ENCODE measurements at places on chromosomes 1 and 21.

DNA sequence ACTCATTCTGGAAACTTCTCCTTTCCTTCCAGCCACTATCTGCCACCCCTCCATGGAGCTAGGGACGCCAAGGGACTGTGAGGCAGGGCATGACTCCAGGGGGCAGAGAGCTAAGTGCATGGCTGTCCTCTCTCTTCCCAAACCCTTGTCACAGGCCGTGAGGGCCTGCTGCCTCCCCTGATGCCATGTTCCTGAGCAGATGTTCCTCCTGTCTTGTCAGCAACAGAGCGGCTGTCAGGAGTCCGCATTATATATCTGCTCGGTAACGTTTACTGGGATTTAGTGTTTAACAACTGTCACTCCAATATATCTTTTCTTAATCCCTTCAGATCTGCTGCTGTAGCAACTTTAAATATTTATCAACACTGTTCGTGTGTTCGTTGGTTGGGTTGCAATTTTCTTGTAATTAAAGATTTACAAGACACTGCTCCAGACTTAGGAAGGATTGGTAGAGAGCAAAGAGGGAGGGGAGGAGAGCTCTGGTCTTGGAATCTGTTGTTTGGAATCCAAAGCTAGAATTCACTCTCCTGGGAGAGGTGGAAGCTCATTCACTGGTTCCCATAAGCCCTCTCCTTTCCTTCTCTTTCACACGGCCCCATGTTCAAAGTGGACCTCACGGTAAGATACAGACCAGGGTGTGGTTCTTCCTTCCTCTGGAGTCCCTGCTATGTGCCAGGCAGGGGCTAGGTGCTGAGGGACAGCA is 76.2 kb downstream of the MDM4 start:
- DNase-seq: no peak

- no peak for DNase-seq
Measured at GRCh38 chr1:41448821-41449220, 35.7 kb downstream of the EDN2 start.

GRCh38 chr1:47431534-47431933 is 6.3 kb upstream of the FOXD2 start:
- DNase-seq: no peak

- DNase-seq: no peak
Measured at GRCh38 chr21:32554832-32555638, 30.3 kb downstream of the TCP10L start.

- no peak for DNase-seq
Measured at GRCh38 chr1:203643213-203644045, 16.8 kb downstream of the ATP2B4 start.

DNA sequence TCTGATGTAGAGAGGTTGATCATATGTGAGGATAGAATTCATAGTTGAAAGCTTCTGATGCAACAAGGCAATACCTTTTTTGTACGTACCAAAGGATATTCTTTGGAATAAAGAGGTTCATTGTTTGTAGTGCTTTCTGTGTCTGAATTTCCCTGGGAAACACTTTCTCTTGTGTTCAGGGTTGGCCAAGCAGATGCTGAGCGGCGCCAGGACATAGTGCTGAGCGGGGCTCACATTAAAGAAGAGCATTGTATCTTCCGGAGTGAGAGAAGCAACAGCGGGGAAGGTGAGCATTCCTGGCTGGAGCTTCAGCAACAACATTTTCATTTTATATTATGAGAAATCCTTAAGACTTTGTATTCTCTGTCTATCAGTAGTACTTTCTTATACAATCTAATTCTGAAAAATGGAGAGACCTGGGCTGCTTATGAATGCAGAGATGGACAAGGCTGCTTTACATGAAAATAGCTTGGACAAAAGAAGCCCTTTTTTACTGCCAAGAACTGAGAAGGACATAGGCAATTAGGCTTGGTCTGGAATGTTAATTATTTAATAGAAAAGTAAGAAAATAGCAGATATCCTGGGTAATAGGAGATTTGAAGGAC is 85.2 kb downstream of the KIF1B start:
- DNase-seq: no peak

- DNase-seq: no peak
Measured at GRCh38 chr1:152577168-152577567, 3.1 kb downstream of the LCE3D start.

DNA sequence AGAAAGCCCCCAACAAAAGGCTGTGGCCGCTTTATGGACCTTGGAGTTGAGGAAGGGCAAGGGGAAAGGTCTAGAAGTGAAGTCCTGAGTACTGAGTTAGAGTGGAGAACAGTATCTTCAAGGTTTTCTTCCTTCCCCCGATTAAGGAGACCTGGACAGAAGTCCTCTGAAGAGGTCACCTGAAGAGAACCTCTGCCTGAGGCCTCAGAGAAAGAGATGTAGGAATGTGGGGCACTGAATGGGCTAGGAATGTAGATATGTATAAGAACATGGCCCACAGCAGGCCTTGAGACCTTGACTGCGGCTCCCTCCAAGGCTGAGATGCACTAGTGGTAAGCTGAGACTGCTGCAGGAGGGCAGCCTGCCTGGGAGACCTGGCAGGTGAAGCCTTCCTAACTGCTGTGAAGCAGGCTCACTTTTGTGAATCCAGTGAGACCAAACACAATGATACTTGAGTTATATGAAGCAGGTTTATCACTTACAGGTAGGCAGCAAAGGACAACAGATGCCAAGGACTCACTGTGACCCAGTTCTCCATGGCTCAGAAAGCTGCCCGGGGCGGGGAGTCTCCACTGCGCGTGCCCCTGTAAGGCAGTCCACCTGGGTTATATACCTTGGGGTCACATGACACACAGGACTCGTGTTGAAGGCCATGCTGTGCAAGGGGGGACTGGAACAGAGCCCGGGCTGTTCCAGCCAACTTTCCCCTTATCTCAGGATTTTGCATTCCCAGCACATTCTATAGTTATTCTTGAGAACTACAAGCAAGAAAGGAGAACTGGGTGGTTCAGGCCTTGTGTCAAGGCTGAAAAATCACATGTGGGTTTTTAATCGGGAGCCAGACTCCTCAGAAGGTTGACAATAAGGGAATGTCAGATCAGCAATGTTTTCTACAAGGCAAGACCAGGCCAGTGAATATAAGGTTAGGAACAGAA is 78.8 kb upstream of the PPM1J start:
- DNase-seq: no peak

DNA sequence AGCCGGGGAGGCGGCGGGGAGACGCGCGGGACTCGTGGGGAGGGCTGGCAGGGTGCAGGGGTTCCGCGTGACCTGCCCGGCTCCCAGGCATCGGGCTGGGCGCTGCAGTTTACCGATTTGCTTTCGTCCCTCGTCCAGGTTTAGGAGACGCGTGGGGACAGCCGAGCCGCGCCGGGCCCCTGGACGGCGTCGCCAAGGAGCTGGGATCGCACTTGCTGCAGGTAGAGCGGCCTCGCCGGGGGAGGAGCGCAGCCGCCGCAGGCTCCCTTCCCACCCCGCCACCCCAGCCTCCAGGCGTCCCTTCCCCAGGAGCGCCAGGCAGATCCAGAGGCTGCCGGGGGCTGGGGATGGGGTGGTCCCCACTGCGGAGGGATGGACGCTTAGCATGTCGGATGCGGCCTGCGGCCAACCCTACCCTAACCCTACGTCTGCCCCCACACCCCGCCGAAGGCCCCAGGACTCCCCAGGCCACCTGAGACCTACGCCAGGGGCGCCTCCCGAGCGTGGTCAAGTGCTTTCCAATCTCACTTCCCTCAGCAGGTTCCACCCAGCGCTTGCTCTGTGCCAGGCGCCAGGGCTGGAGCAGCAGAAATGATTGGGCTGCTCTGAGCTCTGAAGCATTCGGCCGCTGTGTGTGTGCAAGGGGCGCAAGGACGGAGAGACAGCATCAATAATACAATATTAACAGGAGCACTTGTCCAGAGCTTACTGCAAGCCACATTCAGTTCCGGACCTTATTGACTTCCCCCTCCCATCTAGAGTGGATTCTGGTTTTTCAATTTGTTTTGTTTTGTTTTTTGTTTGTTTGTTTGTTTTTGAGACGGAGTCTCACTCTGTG is 10.3 kb downstream of the SIM2 start:
- DNase-seq: peak; percentile 64

- no peak for DNase-seq
Measured at GRCh38 chr1:230080822-230081221, 13.8 kb downstream of the GALNT2 start.

DNA sequence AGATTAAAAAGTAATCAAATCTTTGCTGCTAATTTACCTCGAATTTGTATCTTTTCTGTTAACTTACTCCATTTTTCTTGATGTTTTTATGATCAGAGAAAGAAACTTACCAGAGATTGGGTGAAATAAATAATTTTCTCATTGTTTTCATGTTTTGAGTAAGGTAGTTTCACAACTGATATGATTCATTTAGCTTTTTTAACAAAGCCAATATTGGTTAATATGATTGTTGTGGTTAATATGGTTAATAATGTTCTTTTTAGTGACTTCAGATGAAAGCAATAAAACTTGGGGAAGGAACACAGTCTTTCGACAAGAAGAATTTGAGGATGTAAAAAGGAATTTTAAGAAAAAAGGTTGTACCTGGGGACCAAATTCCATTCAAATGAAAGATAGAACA is 48.1 kb downstream of the MAP3K21 start:
- DNase-seq: no peak

- DNase-seq: no peak
Measured at GRCh38 chr1:38084113-38084512, 37.5 kb upstream of the POU3F1 start.

GRCh38 chr1:54774820-54775498 is 10.6 kb upstream of the PARS2 start:
- no peak for DNase-seq

DNA sequence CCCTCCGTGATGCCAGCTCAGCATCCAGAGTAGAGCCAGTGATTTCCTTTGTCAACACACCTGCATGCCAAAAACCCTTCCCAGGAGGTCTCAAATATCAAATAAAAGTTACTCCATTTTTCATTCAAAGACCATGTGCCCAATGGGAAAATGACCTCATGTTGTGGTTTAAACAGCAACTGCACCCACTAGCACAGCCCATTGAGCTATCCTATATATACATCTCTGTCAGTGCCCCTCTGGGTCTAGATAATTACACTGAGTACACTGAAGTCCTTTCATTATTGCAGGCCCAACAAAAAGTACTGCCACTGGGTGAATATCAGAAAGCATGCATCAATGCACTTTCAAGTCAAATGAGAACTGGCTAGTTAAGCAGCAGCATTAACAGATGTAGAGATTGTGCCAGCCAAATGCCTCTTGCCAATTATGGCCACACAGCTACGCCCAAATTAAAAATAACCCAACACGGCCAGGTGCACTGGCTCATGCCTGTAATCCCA is 117.7 kb downstream of the SLC45A1 start:
- DNase-seq: no peak

GRCh38 chr1:182275271-182275670 is 116.3 kb downstream of the GLUL start:
- no peak for DNase-seq

DNA sequence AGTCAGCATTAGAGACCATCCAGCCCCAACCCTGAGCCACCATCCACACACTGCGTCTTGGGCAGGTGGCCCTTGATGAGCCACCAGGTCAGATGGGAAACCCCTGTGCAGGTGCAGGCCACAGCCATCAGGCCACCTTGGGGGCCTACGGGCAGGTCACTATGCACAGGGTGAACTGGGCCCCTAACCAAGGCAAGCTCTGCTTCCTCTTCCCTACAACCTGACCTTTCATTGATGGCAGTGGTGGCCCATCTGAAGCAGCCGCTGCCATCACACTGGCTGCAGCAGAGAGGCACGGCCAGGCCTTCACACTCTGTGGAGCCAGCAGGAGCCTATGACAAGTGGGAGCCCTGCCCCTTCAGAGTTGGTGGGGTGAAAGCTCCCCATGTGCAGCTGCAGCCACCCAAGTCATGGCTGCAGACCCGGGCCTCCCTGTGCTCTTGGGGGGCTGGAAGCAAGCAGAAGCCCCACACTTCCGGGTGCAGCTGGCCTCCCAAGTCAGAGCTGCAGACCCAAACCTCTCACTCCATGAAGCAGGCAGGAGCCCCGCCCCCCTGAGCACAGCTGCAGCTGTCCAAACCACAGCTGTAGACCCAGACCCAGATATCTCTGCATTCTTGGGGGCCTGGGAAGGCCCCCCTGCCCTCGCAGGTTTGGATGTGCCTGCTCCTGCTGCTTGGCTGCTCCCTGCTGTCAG is 681.5 kb downstream of the MATN1 start:
- DNase-seq: no peak

DNA sequence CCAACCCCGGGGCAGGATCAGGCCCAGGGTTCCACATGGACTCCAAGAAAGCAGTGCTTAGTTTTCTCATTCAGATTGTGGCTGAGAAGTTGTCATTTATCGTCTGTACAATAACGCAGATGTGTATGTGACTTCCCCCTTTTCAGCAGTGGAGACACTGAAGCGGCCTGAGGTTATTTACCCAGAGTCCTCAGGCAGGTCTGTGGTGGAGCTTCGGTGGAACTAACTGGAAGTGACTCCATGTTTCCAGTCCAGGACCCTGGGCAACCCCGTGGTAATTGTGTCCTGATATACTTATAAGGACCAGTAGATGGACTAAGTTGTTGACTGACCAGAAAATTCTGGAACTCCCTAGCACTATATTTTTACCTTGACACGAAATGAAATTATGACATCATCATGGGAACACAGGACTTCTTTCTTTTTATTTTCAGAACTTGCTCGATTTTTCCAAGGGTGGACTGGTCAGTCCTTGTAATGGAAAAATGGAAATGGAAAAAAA is 1.0 kb upstream of the IER5 start:
- DNase-seq: no peak

DNA sequence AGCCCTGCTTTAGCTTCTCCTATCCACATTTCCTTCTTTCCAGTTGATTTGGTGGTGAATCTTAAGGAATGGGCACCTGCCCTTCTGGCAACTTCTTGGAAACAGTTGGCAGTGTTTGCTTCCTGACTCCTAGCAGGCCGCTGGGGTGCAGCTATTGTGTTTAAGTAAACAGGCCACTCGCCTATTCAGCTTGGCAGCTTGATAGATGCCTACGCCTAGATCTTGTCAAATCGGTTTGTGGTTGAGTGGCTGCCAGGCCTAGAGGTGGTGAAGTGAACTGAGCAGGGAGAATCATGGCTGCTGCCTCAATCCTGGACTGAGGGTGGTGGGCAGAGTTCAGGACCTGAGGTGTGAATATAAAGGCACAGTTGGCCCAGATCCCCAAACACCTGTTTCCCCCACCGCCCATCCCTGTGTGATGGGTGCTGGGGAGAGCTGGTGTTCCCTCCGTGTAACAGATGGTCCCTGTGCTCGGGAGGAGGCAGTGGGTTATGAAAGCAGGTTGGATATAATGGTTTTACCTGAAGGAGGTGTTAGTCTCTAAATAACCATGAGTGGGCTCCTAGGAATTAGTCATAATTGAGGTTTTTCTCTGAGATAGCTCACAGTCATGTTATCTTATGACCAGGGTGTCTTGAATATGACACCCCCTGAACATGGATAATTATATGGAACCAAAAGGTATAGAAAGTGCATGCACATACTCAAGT is 940 bp upstream of the PLA2G2C start:
- peak; percentile 41 for DNase-seq

- DNase-seq: no peak
Measured at GRCh38 chr1:12424793-12425192, 193.2 kb downstream of the DHRS3 start.

- no peak for DNase-seq
Measured at GRCh38 chr21:42840411-42841155, 38.8 kb downstream of the WDR4 start.

GRCh38 chr1:94265906-94266305 is 28.5 kb upstream of the ARHGAP29 start:
- DNase-seq: no peak

GRCh38 chr1:2251786-2252185 is 23.7 kb downstream of the SKI start:
- peak; percentile 72 for DNase-seq

GRCh38 chr1:12228979-12229378 is 851 bp upstream of the VPS13D start:
- DNase-seq: no peak

Data from tibial artery (tissue), 4 donors.